AG04450 (cell line): ENCODE measurements at places on chromosomes 6 and 20.

- DNase-seq: no peak
Measured at GRCh38 chr6:119076173-119076572, 2.3 kb downstream of the FAM184A start.

DNA sequence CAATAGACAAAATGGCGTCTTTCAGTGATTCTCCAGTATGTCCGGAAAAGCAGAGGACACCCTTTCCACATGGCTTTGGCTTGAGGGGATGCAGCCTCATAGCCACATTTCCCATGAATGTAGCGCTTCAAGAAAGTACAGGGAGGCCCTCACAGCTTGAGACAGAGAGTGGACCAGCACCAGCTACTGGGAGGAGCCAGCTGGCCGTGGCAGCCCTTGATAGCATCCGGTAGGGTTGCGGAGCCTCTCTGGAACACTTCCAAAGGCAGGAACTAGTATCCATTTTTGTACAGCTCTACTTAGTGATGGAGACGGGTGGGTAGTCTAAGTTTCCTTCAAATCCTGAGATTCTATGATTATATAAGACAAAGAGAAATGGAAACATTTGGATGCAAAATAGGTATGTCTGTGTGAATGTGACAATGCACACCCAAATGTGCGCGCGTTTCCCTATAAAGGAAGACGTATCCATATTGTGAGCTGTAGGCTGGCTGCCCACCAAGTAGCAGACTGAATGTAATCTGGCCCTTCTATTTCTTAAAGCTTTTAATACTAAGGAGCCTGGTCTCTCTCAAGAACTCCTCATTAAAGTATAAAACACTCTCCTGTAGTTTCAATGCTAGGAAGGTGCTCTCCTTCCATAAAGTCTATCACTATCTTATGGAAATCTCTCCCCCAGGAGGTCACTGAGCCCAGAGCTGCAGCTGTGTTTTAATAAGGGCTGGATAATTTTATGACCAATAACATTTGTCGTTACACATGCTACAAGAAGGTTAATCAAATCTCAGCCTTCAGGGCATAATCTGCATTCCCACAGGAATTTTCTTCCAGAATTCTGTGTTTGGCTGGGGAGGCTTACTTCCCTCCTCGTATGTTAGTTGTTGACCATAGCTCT is 74.0 kb downstream of the SOBP start:
- DNase-seq: no peak

GRCh38 chr6:168562576-168563151 is 121.7 kb downstream of the SMOC2 start:
- no peak for DNase-seq

DNA sequence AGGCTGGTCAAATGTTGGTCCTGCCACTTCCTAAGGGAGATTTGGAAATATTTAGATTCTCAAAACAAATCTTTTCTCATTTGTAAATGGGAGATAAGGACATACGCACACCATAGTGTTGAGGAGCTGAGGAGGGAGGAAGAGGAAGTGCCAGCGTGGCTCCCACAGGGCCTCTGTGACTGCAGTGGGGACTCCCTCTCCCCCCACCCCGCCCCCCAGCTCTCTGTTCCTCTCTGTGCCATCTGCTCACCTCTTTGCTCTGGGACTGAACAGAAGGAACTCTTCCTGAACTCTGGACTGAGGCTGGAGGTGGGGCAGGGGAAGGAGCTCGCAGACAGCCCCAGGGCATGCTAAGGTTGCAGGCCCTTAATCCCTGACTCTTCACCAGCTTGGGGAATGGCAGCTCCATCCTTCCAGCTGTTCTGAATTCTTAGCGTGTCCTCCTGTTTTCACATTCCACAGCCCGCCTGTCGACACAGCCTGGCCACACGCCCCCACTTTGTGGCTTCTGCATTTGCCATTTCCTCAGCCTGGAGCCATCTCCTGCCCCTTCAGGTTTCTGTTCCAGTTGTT is 11.4 kb downstream of the DDX27 start:
- no peak for DNase-seq

DNA sequence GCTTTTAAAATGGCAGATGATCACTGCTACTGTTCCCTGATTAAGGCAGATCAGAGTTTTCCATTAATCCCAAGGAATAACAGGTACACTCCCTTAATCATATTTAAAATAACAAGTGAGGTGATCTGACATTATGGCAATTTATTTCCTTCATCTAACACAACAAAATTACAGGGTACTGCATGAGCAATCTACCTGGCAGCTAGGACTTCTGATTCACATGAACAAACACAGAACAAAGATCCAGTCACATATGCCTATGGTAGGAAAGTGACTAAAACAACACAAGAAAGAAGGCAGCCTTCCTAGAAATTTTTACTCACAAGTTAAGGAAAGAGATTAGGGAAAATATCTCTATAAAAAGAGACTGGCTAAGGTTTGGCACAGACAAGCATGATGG is 33.2 kb downstream of the MAP7 start:
- no peak for DNase-seq

GRCh38 chr20:50403565-50404418 is 106.4 kb upstream of the PTPN1 start:
- no peak for DNase-seq

- peak; percentile 47 for DNase-seq
Measured at GRCh38 chr6:1481286-1481685, 91.9 kb downstream of the FOXF2 start.

GRCh38 chr20:35091816-35092523 is 637 bp downstream of the TRPC4AP start:
- DNase-seq: no peak

GRCh38 chr6:169880516-169880915 is 129.1 kb downstream of the ERMARD start:
- DNase-seq: no peak
